ENCODE measurements at places on chromosomes 2 and 18. TPM values are rescaled to one million over a fixed set of nuclear protein-coding genes. Genes with fewer than 3 reads are reported as not detected.

TXNDC2 gene
- not detected for total RNA-seq

CNGA3 gene
- total RNA-seq: 9.7 TPM

FHL2 gene
- 46.5 TPM for total RNA-seq

MYOM1 gene
- 40.7 TPM for total RNA-seq

SLC5A7 gene
- total RNA-seq: 1.1 TPM

CD8B2 gene
- total RNA-seq: 0.11 TPM

ZSWIM2 gene
- total RNA-seq: not detected

UGT1A1 gene
- total RNA-seq: not detected

LIPG gene
- total RNA-seq: 20.2 TPM

FAM237A gene
- not detected for total RNA-seq

MC4R gene
- total RNA-seq: 1.2 TPM

KCNK3 gene
- 40.4 TPM for total RNA-seq

COX7A2L gene
- 184 TPM for total RNA-seq

MGAT4A gene
- 38.6 TPM for total RNA-seq

NGEF gene
- 10.0 TPM for total RNA-seq

SYT4 gene
- total RNA-seq: 68.5 TPM

RAB31 gene
- 29.4 TPM for total RNA-seq

IL37 gene
- total RNA-seq: not detected

ACMSD gene
- not detected for total RNA-seq

SERPINB11 gene
- 0.93 TPM for total RNA-seq

PAX8 gene
- total RNA-seq: 3.7 TPM

RIT2 gene
- 0.38 TPM for total RNA-seq

SOCS6 gene
- total RNA-seq: 37.9 TPM

FABP1 gene
- not detected for total RNA-seq

RDH14 gene
- 33.6 TPM for total RNA-seq

GAREM2 gene
- total RNA-seq: 5.5 TPM

NTSR2 gene
- 0.44 TPM for total RNA-seq

INO80B gene
- 83.5 TPM for total RNA-seq

Data from camera-type eye (tissue), 1 donor.